ENCODE measurements at places on chromosomes 4 and X. TPM values are rescaled to one million over a fixed set of nuclear protein-coding genes. Genes with fewer than 3 reads are reported as not detected.

Gene NAA15
- 46.7 TPM for total RNA-seq

Gene TCEAL6
- not detected for total RNA-seq

Gene PRPS2
- total RNA-seq: 73.8 TPM

Gene CENPVL1
- total RNA-seq: 0.07 TPM

Gene ENPP6
- not detected for total RNA-seq

Gene EGF
- total RNA-seq: 0.46 TPM

Gene MAGEC3
- total RNA-seq: not detected

Gene TMEM156
- 9.1 TPM for total RNA-seq

Gene PLXNB3
- total RNA-seq: 7.4 TPM

Gene AFP
- total RNA-seq: 0.22 TPM

Gene PDLIM3
- total RNA-seq: 8.5 TPM

Gene GPR119
- total RNA-seq: not detected

Gene RHOXF2
- not detected for total RNA-seq

DNA sequence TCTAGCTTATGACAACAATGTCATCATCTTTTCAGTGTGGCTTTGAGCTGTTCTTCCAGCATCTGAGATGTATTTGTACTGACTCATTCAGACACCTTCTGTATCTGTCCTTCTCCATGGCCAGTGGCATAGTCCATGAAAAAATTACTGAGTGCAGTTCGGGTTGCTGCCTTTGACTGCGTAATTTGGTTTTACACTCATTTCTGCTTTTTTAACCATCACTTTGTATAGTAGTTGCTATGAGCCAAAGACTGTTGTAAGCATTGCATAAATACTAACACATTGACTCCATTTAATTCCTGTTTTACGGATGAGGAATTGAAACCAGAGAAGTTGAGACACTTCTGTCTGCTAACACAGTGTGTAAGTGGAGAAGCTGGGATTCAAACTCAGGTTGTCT, 190.7 kb upstream of the MID1 start:
- no peak for DNase-seq

DNA sequence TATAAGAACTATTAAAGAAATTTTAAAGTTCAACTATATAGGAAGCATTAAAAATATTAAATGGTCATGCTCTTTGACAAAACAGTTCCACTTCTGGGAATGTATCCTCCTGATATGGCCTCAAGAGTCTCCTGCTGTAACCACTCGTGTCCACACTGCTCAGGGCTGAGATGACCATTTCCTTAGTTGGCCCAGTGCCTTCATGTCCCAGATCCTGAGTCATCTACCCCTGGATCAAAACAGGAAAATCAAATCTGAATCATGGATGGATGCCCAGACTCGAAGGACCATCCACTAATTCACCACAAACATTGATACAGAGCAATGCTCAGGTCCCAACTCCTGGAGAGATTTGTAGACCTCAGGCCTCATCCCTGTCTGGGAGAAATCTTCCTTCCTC, 44.7 kb downstream of the GPRASP3 start:
- DNase-seq: peak; percentile 18

DNA sequence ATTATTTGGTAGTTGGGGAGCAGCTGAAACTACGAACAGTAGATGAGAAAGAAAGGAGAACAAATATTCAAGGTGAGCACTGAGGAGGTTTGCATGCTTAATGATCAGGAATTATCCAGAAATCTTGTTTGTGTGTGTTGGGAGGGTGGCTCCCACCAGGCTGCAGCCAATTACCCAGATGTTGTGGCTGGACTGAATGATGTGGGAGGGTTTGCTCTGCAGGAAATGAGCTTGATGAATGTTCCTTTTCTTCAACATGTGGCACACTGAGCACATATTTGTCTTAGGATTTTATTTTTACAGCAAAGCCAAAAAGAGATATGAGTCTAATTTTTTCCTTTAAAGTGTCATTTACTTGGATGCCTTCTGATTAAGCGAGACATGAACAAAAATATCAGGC, 48.3 kb upstream of the AMOT start:
- DNase-seq: no peak

DNA sequence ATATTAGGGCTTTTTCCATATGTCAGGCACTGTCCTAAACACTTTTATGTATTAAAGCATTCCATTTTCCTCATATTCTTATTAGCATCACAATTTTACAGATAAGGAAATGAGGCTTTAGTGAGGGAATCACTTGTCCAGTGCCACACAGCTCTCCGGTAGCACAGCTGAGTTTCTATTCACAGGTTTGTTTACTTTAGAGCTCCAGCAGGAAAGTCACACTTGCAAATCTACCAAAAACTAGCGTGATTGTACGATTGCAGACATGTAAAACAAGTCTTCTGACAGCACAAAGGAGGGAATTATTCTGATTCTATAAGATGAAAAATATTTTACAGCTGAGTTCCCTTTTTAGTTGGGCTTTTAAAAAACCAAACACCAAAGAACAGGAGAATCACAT, 472.1 kb downstream of the TMA16 start:
- DNase-seq: no peak

DNA sequence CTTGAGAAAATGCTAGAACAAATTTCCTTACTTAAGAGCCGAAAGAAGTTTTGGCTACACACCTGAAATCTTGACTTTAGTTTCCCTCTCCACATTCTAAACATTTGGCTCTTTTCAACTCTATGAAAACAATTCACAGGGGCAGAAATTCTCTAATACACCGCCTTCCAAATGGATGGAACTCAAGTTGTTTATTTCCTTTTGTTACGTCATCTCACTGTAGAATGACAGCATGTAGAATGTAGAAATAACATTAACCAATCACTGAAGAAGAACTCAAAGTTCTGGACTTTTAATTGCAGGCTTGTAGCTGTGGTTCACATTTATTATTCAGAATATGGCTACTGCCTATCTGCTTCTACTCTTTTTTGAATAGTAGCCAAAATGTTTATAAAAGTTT, 1.9 kb downstream of the DMP1 start:
- no peak for DNase-seq

DNA sequence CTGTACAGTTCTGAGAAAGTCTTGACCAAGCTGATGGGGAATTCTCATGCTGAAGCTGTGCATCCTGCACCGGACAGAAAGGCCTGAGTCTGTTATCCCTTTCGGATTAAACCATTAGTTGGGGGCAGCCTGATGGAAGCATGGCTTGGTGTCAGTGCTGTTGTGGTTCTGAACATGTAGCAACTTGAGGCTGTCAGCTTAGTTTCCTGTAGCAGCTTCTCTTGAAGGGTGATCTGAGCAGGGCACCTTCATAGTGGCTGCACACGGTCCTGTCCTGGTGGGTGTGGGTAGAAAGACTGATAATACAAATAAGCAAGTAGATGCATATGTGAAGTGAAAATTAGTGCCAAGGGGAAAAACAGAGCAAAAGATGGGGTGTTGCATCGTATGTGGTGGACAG, 11.7 kb downstream of the KIAA0232 start:
- DNase-seq: no peak

DNA sequence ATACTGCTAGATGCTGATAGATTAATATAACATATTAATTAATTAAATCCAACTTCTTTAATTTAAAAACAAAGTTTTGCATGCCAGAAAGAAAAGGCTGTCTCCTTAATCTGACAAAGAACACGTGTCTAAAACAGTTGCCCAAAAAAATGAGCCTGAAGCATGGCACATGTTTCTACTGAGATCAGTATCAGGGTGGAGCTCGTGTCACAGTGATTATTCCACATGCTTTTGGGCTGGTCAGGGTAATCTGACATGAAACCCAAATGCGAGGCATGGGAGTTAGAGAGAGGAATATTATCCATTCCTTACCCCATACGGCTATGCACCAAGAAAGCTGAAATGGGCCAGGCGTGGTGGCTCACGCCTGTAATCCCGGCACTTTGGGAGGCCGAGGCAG, 79.4 kb upstream of the ADRA2C start:
- DNase-seq: no peak

GRCh38 chr4:53479736-53480525, 102.5 kb downstream of the FIP1L1 start:
- no peak for DNase-seq

DNA sequence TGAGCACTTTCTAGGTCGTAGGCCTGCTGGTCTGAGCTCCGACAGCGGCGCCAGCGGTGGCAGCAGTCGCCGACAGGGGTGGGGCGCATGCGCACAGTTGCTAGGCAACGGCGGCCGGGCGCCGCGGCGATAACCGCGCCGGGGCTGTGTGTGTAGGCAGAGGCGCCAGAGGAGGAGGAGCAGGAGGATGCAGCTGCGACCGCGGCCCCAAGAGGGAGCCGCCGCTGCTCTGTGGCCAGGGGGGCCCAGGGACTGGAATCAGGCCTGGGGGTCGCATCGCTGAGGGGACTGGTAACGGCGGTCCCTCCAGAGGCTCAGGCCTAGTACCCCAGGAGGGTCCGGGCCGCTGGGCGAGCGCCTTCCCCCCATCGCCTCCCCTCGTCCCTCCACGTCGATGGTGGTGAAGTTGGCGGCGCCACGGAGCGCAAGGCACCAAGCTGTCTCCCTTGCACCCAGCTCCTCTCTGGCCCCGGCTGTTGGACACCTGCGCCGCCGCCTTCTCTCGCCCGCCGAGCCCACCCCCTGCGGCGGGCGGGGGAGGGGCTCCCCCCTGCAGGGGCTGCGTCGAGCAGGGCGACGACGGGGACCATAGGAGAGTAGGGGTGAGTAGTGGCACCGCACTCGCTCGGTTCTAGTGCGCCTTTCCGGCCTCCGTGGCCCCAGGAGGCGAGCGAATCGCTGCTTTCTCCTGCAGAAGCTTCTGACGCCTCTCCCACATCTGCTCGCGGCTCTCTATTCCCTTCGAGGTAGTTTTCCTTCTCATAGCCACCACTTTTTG, 58.6 kb upstream of the ZC4H2 start:
- DNase-seq: no peak

DNA sequence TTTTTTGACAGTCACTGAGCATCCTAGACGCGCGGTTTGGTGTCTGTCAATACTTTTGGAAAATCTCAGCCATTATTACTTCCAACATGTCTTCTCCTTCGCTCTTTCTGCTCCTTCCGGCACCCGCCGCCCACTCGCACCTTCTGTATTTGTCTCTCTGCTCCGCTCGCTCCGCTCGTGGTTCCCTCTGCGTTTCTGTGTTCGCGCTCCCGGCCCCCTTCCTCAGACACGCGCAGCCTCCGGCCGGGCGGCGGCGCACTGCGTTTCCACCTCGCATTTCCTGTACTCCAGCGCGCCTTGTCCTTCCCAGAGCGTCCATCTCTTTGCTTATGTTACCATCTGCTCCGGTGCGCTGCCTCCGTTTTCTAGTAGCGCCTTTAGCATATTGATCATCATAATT, 21.1 kb downstream of the PDE6B start:
- no peak for DNase-seq

DNA sequence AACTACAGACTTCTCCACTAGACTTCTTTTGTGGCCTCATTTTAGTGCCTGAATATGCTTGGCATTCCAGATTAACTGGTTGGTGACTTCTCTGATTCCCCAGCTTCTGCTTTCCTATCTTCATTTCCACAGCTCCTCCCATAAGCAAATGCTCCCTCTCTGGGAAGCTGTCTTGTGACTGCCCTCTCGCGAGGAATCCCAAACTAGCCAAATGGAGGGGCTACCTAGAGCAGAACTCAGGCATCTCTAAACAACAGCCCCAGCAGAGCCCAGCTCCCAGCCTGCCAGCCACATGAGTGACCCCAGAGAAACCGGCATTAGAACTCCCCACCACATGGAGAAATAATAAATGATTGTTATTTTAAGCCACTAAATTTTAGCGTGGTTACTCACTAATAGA, 7.6 kb upstream of the VEGFD start:
- no peak for DNase-seq

GRCh38 chrX:72735561-72735960, 21.5 kb upstream of the PHKA1 start:
- no peak for DNase-seq

DNA sequence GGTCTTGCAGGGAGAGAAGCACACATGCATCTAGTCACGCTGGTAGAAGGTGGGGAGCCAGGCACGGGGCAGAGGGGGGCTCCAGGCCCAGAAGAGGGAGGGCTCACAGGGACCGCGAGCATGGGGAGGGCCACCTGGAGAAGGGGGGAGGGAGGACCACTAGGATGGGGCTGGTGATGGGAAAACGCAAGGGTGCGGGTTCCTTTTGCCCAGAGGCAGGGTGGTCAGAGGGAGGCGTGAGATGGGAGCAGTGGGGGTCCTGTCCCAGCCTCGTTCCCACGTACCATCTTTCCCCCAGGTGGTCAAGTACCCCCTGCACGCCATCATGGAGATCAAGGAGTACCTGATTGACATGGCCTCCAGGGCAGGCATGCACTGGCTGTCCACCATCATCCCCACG, 30.7 kb downstream of the WFS1 start:
- DNase-seq: no peak

GRCh38 chrX:131621650-131622049, 77.8 kb downstream of the OR13H1 start:
- DNase-seq: no peak

DNA sequence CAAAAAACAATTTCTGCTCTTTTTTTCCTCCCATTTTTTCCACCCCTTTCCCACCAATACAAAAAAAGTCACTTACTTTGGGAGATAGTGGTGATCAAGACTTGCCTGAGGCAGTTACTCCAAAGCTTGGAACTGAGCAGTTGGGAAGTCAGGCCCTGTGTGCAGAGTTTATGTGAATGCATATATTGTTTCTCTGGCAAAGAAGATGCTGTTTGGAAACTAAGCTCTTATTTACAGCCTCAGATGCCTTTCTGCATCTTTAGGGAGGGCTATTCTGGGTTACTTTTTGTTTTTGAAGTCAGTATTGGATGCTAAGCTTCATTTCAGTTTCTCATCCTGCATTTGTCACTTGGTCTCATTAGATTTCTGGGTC, 136.3 kb downstream of the ZNF330 start:
- no peak for DNase-seq

DNA sequence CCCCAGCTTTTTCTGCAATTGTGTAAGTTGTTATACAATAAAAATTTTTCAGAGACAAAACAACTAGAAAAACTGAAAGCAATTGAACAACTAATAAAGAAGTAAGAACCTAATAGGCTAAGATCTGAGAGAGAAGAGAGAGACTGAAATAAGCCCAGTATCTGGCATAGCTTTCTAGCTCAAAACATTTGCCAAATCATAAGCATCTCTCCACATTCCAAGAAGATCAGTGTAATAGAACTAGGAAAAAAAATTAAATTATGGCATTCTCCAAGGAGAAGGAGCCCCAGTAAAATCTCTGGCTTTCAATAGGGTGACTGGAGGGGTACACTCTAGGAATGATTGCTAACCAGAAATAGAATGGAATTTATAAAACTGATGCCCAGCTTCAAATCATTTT, 19.0 kb upstream of the PPP3CA start:
- DNase-seq: no peak

DNA sequence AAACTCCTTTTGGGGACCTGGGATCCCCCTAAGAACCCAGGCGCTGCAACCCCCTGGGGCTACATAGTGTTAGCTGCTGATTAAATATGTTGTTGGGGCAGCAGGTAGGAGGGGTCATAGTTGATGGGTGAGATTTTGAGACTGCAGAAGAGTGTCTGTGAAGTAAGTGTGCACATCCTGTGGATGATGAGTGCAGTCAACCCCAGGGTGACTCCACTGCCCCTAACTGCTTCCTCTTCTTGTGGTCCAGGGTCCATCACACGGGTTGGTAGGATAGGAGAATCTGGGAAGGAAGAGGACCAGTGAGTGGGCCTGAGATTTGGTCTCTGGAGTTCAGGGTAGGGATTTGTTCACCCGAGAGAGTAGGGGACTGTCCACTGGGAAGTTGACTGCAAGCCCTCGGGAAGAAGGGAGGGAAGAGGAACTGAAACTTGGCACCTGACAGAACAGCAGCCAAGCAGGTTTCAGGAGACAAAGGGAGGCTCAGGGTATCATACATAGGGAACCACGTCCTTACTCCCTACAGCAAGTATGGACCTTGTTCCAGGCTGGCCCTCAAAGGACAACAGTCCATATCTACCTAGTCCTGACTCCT, 8.5 kb downstream of the DLG3 start:
- DNase-seq: no peak

All from epithelial cell of proximal tubule (primary cell).